ENCODE measurements at places on chromosomes 12 and 14.

DNA sequence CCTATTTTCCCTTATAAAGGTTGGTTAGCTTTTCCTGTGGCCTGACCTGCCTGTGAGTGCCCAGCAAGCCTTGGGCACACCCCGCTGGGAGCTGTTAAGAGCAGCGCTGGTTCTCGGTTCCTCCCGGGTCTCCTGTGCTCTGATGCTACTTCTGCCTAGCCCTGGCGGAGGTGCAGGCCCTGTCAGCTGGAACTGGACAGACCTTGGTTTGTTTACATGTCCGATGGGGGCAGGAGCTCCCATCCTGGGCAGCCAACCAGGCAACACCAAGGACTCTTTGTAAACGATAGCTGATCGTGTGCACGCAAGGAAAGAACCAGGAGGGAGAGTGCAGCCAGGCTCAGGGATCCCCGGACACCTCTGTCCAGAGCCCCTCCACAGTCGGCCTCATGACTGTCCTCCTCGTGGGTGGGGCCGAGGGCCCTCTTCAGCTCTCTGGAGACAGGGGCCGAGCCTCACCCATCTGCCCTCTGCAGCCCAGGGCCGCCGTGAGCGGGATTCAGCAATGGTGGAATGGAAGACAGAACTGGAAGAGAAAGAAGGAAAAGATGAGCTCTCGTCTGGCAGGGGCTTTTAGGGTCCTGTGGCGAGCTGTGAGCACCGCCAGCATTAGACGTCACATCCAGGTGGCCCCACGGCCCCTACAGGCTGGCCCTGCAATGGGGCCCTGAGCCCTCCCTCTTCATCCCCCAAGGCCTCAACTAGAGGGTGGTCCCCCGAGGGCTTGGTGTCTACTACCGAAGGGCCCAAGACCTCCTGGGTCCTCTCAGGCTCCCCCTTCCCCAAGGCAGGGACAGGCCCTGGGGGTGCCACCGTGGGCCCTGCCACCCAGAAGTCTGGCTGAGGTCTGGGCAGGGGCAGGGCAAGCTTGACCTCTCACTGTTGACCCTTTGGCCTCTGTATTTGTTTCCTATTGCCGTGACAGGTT is 12.3 kb downstream of the TNFAIP2 start:
- DNase-seq = no peak

GRCh38 chr12:129901254-129901653 is 2.6 kb downstream of the TMEM132D start:
- DNase-seq = peak; percentile 63

- no peak for DNase-seq
Observed at GRCh38 chr12:127592245-127592644, 674.7 kb upstream of the TMEM132C start.

DNA sequence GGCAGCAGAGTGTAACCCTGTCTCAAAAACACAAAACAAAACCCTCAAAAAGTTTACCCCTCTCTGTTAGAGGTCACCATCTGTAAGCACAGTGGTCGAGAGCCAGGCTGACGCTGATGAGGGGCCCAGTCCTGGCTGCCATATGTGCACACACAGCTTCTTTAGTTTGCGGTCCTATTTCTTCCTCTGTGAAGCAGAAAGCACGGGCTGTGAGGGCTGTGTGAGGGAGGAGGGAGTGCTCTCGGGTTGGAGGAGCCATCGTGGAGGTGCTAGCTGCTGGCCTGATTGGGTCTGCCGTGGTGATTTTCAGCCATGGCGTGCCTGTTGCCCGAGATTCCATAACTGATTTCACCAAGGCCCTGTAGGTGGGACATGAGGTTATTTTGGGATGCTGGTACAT is 3.5 kb downstream of the ULK1 start:
- DNase-seq = no peak

- DNase-seq = no peak
Observed at GRCh38 chr12:42677461-42677860, 87.9 kb upstream of the PRICKLE1 start.

GRCh38 chr14:72347118-72347517 is 414.9 kb downstream of the RGS6 start:
- DNase-seq = no peak

- peak; percentile 10 for DNase-seq
Observed at GRCh38 chr14:56119201-56119981, 1.2 kb downstream of the PELI2 start.

DNA sequence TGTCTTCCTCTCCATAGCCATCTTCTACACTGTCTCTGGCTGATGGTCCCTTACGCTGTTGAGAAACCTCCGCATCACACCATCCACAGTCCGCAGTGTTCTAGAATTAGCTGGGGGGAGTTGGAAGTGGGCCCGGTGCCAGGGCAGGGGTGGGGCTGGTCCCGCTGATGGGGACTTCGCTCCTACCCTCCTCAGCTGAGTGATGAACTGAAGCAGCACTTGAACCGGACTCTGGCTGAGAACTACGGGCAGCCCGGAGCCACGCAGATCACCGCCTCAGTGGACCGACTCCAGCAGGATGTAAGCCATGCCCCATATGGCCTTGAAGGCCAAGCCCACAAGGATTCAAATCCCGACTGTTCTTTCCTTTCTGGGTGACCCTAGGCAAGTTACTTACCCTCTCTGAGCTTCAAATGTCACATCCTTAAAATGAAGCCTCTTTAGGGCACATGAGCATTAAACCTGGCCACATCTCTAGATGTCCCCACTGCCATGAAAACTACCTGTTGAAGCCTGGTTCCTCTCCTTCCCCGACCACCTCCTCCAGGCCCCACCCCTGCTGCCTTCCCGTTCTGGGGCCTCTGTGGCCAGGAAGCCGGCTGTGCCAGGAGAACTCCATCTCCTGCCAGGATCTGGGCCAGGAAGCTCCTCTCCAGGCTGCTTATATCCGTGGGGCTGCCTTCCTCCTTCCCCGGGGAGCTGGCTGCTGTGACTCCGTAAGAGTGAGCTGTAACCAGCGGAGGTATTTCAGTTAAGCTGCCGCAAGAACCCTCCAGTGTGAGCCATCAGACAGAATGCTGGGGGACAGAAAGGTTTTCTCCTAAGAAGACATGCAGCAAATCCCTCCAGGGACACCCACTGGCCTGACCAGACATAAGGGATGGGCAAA is 53.1 kb downstream of the TSPAN11 start:
- peak; percentile 50 for DNase-seq

DNA sequence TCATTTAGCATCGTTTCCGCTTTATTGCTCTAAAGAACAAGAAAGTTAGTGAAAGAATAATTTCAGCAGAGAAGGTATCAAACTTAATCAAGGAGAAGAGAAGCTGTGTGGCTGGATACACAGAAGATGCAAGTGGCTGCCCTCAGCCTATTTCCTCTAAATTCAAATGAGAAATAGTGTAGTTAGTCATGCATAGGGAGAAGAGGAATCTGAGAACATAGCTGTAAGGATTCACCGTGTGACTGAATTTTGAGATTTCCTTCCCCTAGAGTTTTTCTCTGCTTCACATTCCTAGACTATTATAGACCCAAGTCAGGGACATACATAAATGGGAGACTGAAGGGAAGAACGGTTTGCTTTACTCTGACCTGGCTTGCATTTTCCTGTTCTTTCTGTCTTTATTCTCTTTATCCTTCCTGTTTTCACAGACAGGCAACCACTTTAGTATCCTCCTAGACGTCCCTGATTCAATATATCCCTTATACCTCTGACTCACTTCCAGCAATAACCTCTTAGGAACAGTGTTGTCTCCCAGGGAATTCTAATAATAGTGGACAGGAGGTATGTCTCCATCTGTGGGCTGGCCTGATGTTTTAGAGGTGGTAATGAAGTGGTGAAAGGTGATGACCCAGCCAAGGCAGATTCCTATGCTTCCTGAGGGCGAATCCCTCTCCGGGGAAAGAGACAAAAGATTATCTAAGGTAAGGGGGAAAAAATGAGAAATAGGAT is 7.0 kb downstream of the RNASE10 start:
- DNase-seq = no peak

DNA sequence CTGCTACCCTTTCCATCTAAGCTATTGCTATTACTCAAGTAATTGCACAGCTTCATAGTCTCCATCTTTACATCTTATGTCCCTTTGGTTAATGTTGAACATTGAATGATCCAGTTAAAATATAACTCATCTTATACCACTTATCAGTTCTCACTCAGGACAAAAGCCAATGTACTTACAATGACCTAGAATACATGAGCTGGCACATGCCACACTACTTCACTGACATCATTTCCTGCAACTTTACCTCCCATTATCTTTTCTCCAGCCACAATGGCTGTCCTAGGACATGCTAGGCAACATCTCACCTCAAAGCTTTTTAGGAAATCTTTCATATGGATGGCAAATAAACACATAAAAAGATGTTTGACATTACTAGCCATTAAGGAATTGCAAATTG is 309.2 kb downstream of the FOXG1 start:
- DNase-seq = no peak

- no peak for DNase-seq
Observed at GRCh38 chr12:806200-806791, 53.9 kb downstream of the WNK1 start.

DNA sequence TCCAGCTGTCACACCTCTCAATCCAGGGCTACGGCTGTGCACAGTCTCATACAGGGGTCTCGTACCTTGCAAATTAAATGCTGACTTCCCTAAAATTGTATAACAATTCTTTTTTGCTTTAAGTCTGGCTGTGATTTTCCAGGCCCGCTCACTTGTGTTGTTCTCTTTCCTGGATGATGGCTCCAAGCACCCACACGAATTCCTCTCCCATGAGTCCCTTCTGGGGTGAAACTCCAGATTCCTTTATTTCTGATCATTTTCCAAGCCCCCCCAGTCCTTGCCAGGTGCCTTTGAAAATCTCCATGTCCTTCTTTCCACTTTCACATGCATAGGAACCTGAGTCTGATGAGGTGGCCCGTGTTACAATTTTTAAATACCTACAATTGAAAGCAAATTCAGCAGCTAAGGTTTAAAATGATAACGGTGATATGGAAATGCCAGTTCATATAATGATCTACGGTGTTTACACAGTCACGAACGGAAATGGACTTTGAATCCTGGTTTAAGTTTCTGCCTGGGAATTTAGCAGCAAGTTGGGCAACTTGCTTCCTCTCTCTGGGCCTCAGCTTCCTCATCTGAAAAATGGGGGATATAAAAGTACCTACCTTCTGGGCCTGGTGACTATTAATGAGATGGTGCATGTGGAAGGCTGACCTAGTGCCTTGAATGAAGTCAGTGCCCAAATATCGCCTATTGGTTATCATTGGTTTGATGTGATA is 85.5 kb downstream of the STAB2 start:
- no peak for DNase-seq

DNA sequence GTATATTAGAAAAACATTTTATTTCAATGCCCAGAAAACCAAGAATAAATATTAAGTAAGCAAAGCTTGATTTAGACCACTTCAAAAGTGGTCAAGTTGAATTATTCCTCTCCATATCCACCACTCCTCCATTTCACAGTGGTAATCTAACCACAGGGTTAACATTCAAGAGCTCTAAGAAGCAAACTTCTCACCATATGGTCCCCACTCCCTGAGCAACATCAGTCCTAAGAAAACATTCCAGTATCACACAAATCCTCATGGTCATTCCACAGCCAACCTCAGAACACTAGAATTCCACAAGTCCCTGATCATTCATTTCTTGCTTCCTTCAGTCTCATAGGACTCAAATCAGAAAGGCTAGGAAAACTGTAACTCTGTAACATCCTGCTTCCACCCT is 47.9 kb downstream of the ST8SIA1 start:
- peak; percentile 97 for DNase-seq

- no peak for DNase-seq
Observed at GRCh38 chr14:60093080-60093479, 1.4 kb downstream of the PCNX4 start.

GRCh38 chr14:29353513-29353912 is 574.1 kb downstream of the PRKD1 start:
- no peak for DNase-seq

- DNase-seq = no peak
Observed at GRCh38 chr12:69896653-69897381, 71.8 kb downstream of the MYRFL start.

- no peak for DNase-seq
Observed at GRCh38 chr14:51534610-51535011, 117.1 kb upstream of the FRMD6 start.

DNA sequence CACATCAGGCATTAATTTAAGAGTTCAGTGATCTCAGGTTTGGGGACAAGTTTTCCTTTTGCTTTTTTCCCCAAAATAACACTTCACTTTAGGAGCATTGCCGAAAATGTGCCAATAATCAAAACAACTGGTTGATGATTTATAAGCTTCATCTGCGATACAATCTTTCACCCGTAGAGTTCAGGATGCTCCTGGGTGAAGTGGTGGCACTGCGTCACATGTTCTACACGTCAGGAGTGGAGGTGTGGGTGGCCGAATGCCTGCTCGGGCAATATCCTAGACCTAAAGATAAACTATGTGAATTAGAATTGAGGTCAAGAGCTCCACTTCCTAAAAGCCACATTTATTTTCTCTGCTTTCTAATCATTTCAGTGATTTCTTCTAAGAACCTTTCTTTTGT is 70.9 kb upstream of the DICER1 start:
- DNase-seq = no peak

DNA sequence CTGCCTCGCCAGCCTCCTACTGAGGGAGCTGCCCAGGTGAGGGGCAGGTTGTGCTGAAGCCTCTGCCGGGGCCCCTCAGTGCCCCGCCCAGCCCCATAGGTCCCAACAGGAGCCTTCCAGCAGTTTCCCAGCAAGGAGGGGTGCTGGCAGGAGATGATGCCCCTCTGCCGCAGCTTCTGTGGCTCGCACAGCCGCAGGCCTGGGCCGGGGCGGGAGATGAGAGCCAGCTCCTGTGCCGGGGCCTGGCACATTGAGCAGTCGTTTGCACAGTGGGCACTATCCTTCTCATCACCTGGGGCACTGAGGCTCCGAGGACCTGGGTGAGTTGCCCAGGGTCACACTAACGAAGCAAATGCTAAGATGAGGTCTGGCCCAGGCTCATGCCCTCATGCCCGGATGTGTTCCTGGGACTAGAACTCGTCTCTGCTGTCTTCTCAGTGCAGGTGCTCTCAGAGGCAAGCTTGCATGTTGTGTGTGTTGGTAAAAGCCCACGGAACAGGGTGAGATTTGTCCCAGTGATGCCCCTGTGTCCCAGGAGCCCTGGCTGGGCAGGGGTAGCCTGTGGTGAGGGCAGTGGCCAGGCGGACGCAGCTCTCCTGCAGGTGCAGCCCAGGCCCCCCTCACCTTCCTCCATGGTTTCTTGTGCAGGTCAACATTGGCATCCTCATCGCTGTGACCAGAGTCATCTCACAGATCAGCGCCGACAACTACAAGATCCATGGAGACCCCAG is 177.5 kb downstream of the ADGRD1 start:
- DNase-seq = no peak

DNA sequence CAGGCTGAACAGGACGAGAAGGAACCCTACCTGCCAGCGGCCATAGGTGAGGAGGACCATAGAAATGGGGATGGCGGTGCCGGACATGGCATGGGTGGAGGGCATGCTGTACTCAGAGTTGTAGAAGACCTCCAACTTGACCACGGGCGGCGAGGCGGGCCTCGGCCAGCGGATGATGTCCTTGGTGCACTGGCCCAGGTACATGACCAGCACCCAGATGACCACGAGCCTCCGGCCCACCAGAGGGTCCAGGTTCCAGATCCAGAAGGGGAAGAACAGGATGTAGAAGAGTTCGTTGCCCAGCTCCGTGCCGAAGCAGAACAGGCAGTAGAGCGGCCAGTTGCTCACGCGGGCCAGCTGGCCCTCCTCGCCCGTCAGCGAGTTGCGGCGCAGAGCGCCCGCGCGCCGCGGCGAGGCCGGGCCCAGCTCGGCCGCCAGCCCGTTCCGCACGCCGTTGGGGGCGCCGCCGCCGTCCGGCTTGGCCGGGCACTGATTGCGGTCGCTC is 582 bp downstream of the SGPP1 start:
- DNase-seq = peak; percentile 4

GRCh38 chr12:7711133-7711532 is at the start of gene DPPA3:
Gene DPPA3 (plus strand): TSS chr12:7711433. CDS start chr12:7711571, 138 bp downstream.
- DNase-seq = no peak

GRCh38 chr14:80054020-80054419 is 157.3 kb downstream of the DIO2 start:
- DNase-seq = no peak
